ENCODE measurements at places on chromosomes 7 and 10.
A peak's percentile ranks its signal among the peaks of the same experiment; 100 is the strongest.

DNA sequence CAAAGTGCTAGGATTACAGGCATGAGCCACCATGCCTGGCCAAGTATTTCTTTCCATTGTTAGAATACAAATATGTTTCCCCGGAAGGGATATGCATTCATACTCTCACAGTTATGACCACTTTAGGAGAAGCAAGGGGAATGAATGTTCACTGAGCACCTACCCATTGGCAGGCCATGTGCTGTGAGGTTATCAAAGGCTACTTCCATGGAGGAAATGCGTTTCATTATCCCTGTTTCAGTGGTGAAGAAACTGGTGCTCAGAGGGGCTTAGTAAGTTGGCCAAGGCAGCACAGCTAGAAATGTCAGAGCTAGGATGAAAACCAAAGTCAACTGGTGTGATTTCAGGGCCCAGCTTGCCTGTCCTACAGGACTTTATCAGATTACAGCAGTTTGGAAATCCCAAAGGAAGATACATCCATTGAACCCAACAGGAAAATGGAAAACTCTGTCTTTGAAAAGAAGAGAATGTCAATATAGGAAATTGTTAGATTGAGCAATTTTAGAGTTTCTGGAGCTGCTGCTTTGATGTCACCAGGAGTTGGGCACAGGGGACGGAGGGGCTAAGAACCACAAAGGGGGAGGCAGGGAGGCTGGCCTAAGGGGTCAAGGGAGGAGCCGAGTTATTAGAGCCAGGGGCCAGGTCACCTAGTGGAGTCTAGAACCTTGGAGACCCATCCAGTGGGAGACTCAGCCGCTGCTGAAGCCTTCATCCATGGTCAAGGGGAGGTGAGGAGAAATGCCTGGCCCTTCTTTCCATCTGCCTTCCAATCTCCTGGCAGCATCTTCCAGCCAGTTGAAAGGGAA is 319.8 kb downstream of the FRMD4A start:
- no peak for DNase-seq

GRCh38 chr7:108246227-108246837 is 116.2 kb upstream of the LAMB4 start:
- DNase-seq = peak; percentile 52

DNA sequence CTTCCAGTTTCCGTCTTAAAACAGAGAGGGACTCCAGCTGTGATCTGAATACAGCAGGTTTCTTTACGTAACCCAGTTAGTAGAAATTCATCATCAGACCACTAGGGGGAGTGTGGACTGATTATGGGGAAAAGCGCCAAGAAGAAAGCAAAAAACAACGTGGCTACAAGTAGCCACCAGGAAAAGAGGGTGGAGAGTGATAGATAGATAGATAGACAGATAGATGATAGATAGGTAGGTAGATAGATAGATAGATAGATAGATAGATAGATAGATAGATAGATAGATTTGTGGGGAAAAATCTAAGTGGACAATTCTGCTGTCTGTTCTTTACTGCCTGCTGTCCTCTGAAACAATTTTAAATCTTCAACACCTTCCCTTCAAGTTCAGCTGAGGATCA is 12.7 kb upstream of the AKR1B10 start:
- no peak for DNase-seq

GRCh38 chr7:91288208-91288824 is 24.1 kb downstream of the FZD1 start:
- DNase-seq = no peak
